ENCODE measurements at places on chromosomes 6 and 20.
A peak's percentile ranks its signal among the peaks of the same experiment; 100 is the strongest.

DNA sequence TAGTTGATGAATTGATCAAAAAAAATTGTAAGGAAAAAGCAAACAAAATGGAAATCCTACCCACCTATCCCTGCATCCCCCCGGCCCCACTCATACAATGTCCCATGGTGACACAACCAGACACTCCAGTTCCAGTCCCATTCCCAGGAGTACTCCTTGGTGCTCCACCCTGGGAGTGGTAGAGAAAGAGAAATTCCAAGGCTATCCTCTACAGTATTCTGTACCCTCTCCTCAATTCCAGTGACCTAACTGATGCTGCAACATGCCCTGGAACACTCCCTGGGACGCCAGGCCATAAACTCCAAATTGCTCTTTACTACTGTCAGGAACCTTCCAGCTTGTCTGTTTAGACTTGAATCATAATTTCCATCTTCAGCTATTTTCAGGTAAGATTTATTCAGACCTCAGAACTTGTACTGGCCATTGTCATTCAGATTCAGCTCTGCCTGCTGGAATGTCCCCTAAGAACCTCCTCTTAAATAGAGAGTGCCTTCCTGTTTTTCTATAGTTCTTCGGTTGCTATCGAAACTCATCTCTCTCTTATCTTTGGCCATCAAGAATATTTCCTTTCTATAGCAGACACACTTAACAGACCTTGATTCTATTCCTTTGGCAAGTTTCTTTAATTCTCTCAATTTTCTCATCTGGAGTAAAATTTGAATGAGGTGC, 8.7 kb downstream of the GPX6 start:
- no peak for DNase-seq

DNA sequence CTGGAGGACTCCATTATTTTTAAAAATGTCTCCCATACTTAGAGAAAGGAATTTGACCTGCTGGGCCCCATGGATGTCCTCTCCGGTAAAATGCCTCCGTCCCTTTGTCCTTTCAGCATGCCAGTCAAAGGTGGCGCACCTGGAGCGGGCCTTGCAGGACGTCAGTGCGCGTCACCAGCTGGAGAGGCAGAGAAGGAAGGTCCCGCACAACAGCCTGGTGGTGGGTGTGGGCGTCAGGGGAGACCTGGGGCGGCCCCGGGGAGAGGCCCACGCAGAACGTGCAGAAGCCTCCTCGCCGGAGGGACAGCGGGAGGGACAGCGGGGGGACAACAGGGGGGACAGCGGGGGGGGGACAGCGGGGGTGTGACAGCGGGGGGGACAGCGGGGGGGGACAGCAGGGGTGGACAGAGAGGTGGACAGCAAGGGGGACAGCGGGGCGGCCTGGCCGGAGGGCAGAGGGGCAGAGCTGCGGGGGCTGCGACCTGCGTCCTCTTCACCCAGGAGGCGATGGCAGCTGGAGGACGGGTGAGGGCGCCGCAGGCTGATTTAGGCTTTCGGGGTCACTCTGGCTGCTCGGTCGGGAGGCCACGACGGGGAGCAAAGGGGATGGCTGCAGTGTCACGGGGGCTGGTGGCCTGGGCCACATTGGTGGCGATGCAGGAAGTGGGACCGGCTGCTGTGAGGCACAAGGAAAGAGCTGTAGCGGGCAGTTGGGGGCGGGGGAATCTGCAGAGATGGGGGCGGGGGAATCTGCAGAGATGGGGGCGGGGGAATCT, 859 bp upstream of the KIF25 start:
- DNase-seq: no peak

DNA sequence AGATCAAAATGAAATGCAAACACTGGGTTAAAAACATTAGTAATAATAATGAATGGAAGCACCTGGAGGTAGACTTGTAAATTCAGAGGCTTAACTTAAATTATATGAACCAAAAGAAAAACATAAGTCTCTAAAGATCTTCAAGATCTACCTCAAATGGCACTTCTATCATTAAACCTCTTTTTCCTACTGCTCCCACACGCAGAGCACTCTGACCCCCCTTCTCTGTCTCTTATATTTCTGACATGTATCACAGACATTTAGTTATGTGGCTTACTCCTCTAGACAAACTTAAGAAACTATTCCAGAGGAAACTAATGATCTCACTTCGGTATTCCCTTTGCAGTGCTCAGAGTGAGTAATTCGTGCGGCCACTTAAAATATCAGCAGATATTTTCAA, 1.1 kb downstream of the TBC1D32 start:
- DNase-seq: no peak

DNA sequence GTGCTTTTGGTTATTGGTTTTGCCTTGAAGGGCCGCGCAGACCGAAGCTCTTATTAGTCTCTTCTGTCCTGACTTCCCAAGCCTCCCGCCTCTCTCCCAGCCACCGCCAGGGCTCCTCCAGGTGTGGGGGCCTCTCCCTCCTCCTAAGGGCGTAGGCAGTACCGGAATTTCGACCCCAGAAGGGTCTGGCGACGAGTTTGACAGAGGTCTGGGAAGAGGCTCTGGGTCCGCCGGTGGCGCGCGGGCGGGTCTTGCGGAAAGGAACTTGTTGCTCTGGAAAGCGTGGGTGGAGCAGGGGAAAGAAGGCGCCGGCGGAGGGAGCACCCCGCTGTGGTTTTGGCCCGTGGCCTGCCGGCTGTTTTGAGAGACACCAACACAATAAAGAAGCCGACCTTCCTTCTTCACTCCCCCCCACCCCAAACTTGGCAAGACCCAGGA, 1.8 kb downstream of the PCSK2 start:
- DNase-seq: peak; percentile 25

DNA sequence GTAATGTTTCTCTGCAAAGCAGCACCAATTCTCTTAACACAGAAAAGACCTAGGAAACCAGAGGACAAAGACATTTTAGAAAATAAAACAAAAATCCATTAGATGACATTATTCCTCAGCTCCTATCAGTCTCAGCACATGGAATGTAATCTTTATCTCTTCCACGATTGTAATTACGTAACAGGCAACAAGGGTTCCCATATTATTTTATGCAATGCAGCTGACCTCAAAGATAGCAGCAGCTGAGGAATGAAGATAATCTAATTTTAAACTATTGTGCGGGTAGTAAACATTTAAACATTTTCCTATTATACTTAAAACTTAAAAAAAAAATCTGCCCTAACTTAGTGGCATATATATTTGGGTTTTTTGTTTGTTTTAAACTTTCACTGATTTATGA, 33.0 kb upstream of the PTCHD4 start:
- no peak for DNase-seq

DNA sequence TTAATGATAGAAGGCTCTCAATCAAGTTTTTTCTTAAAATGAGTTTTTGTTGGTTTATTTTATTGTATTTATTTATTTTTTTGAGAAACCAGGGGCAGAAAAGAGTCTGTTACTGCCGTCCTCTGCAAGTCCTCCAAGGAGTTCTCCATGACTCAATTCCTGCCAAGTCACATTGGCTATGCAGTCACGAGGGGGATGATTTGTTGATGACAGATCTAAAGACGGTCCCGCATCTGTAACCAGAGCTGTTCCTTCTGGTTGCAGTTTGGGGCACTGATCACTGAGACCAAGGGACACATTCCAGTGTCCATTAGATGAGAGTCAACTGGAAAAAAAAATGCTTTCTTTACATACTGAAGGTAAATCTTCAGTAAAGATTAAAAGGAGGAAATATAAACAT, 13.9 kb upstream of the TSHZ2 start:
- DNase-seq: no peak

- DNase-seq: no peak
These were observed 6.4 kb upstream of the ABHD16B start for GRCh38 chr20:63854766-63855362.
